Frontal cortex (tissue), 4 donors: ENCODE measurements at places on chromosomes 3 and 15. TPM values are rescaled to one million over a fixed set of nuclear protein-coding genes. Genes with fewer than 3 reads are reported as not detected.

The FBN1 gene
- 18.8 TPM for total RNA-seq

The PRKCI gene
- total RNA-seq: 95.8 TPM

The BSN gene
- 5.3 TPM for total RNA-seq

The ZSCAN29 gene
- total RNA-seq: 38.3 TPM

The KLHL40 gene
- 0.41 TPM for total RNA-seq

The RUBCN gene
- 27.3 TPM for total RNA-seq

The THSD4 gene
- total RNA-seq: 1.6 TPM

The TICRR gene
- 1.2 TPM for total RNA-seq

The NMNAT3 gene
- 6.9 TPM for total RNA-seq

The SLC6A11 gene
- total RNA-seq: 27.3 TPM

The CLSTN2 gene
- total RNA-seq: 11.8 TPM

The LRRC15 gene
- not detected for total RNA-seq

The AADACL2 gene
- total RNA-seq: not detected

The PARP9 gene
- total RNA-seq: 4.1 TPM

The SNRK gene
- 97.8 TPM for total RNA-seq

The GRM2 gene
- total RNA-seq: 6.5 TPM

The PARP3 gene
- 3.3 TPM for total RNA-seq

The ILDR1 gene
- total RNA-seq: not detected

The CNTN3 gene
- 50.1 TPM for total RNA-seq

The TTC21A gene
- total RNA-seq: 3.7 TPM

The DUOXA2 gene
- not detected for total RNA-seq

The ARL8B gene
- 81.1 TPM for total RNA-seq
